ENCODE measurements at places on chromosomes 2 and 18.

DNA sequence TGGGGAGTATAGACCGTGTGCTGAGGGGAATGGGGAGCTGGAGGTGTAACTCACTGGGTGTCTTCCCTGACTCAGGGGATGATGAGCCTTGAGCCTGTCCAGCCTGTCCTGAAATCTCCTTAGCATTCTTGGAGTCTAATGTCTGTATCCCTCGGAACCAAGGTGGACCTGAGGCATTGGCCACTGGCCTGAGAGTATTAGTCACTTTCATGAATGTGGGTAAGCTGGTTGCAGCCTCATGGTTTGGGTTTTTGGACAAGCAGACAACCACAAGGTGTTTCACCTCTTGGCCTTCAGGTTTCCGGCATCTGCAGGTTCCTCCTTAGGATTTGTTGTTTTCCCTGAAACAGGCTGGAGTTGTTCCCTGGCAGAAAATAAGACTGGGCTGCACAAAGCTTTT, 63.2 kb downstream of the PRKCE start:
- no peak for DNase-seq

DNA sequence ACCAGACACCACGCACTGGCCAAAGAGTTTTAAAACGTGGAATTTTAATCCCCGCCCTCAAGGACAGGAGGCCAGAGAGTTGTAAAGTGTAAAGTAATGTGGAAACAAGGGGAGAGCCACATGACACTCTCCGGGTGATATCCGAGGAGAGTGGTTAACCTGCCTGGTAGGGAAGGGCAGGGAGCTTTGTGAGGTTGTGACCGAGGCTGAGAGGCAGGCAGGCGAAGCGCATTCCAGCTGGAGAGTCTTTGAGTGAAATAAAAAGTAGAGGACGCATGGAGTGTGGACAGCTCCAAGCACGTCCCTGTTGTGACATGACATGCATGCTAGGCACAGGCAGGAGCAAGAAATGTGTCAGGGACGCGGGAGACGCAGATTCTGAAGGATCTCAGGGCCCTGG, 539.5 kb downstream of the RNF144A start:
- DNase-seq, result no peak

- DNase-seq, result no peak
Observed at GRCh38 chr2:98157557-98157956, 70.6 kb downstream of the VWA3B start.

DNA sequence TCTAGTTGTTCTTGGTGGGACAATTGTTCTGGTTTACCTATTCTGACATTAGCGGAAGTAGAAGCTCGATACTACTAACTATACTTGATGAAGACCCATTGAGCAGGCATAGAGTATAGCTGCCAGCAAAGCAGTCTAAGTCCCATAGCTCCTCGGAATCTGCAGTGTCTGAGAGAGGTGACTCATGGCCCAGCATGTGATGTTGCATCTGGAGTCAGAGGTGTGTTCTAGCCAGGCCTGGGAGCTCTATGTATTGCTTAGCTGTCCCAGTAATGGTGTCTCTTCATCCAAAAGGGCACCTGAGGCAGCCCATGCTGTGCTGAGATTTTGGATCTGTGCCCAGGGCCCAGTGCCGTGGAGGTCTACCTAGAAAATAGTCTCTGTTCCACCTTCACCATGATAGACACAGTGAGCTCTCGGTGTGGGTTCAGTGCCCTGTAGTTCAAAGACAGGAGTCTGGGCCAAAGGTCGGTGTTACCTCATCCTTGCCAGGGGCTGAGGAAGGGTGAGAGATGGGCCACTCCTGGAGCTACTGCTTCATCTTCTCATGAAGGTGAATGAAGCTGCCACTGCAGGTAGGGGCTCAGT, 47.3 kb downstream of the MEX3C start:
- peak; percentile 26 for DNase-seq

DNA sequence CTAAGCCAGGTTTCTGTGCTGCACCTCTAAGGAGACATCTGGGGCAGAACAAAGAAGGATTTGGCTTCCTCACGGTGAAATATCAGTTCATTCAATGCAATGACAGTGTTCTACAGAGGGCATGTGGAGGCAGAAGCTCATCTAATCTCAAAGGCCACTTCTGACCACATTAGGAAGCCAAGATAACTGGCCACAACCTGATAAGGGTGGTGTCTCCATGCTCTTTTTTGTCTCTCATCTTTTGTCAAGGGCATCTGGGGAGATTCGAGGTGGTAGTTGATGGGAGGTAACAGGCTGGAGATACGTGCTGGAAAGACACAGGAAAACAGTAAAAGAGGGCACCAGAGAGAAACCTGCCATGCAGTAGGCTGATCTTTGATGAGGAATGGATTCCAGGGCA, 303.9 kb downstream of the LRATD1 start:
- DNase-seq, result no peak

- DNase-seq, result no peak
Observed at GRCh38 chr2:67082813-67083212, 314.3 kb upstream of the ETAA1 start.

DNA sequence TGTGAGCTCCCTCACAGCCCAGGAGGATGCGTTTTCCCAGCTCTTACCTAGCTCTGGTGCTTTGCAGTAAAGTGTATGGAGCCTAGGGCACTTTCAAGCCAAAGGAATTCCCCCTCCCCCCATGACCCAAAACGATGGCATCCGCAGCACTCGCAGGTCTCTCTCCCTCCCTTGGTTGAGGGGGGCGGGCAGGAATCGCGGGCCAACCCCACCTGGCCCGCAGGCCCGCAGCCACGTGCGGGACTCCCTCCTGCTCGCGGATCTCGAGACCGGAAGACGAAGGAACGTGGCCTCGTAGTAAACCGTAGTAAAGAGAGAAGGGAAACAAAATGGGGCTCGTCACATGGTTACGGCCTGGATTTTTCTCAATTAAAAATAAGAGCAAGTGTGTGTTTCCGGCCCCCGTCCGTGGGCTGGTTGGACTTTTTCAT, 8.5 kb downstream of the IRS1 start:
- no peak for DNase-seq

- DNase-seq, result no peak
Observed at GRCh38 chr2:120441351-120441700, 95.4 kb downstream of the INHBB start.

GRCh38 chr2:24123922-24124580, 782 bp downstream of the FAM228B start:
- DNase-seq, result no peak

DNA sequence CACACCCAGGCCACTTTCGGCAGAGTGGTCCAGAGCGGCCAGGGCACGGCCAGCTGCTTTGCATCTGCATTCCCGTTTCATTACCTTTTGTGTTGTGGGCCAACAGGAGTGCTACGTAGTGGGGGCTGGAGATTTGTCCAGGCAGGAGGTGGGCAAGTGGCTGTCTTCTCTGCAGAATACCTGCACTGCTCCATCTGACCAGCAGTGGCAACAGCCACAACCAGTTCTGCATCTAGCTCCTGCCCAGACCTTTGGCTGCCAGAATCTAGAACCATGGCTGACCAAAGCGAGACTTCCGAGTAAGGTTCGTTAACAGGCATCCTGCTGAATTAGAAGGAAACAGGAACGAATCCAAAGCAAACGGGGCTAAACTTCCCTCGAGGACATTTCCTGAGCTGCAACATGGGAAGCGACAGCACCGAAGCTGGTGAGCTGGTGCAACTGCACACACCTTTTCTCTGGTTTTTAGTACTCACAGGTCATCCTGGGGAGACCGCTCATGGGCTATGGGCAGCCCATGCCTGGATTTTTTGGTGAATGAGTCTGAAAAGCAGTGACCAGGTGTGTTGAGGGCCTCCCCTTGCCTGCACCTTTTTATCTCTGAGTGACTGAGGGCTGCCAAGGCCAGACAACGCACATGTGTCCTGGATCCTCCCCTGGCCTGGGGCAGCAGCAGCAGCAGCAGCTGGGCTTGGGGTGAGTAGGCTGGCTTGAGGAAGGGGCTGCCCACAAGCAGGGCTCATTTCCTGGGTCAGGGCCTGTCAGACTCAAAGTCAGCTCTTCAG, 10.5 kb downstream of the GDF7 start:
- no peak for DNase-seq

- DNase-seq, result no peak
Observed at GRCh38 chr2:173963323-173963816, 1.8 kb downstream of the SP3 start.

GRCh38 chr2:231900486-231900942, 25.7 kb downstream of the NPPC start:
- peak; percentile 87 for DNase-seq

- DNase-seq, result no peak
Observed at GRCh38 chr2:207046724-207047123, 107.4 kb downstream of the CPO start.

DNA sequence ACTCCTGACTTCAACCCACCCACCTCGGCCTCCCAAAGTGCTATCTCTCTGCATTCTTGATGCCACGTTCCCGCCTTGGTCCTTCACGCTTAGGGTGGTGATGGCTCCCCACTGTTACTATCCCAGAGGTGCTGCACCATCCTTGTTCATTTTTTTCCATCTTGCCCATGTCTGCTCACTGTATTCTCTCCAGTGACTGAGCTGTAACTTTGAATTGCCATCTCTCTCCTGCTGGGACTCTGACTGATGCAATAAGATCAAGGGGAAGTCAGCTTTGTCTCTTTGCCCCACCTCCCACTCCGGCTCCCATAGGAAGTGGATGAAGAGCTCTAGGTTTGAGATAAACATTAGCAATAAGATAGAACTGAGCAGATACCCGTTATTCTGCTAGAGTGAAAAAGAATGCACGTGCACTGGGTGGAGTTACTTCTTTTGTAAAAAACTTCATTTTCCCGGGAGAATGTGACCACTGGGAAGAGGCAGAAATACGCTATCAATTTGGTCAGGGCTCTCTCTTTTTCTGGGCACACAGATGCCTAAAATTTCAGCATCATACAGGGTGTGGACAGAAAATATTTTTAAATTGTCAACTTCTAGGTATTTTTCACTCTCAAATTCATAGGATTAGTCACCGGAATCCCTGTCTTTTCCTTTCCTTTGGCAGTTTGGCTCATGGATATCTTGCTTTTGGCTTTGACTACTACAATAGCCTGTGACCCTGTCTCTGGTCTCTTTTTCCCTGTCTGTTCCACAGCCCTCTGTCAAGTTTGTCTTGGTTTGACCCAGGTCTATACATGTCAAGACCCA, 105.4 kb downstream of the POLR1A start:
- no peak for DNase-seq

GRCh38 chr2:37920570-37920969, 4.5 kb upstream of the RMDN2 start:
- no peak for DNase-seq

DNA sequence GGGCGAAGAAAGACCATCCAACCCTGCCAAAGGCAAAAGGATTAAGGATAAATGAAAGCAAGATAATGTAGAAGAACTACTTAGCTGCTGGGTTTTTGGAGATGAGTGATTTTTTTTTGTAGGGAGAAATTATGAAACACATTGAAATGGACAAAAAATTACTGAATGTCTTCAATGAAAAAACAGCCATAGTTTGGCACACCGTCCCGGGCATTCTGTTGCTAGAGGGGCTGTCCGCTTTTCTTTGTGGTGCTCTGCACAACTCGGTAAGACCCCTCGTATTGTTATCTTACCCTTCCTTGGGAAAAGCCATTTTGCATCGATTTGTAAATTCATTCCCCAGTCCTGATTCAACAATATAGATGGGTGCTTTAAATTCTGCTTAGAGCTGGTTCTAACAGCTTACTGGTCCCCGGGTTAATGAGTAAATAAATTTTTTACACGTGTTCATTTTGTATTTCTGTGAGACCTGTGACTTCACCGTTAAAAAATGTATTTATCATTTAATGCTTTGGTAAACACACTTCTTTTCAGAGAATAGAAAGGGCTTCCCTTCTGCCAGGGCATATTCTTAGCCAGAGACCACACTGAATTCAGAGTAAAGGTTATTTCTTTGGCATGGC, 912 bp upstream of the LAPTM4A start:
- DNase-seq, result no peak

- no peak for DNase-seq
Observed at GRCh38 chr18:42614619-42615293, 500.7 kb downstream of the RIT2 start.

DNA sequence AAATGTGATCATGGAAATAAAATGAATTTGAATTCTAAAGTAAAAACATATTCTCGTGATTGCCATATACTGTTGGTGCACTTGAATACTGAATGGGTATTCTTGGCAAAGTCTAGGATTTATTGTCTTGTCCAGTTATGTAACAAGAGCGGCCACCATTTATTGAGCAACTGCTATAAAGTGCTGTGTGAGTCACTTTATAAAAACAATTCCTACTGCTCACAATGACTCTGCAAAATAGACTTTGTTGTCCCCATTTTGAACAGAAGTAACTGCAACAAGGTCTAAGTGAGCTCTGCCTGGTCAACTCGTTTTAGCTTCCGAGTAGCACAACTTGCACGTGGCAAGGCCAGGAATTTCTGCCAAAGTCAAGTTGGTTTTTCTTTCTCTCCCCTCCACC, 995.6 kb upstream of the FANCL start:
- no peak for DNase-seq

GRCh38 chr18:8107426-8107825, 501.8 kb upstream of the RAB12 start:
- DNase-seq, result no peak

DNA sequence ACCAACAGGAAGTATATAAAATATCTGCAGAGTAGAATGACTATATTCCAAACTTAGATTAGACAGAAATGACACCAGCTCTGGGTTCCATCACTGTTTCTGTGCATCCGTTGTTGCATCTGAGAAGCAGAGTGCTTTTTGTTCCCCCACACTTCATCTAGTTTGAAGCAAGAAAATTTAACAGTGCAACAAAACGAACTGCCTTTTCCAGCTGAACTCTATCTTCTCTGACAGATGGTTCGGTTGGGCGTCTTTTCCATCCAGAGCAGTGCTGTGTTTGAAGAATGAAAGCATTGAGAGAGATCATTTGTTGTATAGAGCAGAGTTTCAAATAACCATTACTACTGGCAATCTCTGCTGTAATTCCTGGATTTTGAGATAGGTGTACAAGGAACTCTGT, 757.5 kb downstream of the DPP10 start:
- DNase-seq, result no peak

DNA sequence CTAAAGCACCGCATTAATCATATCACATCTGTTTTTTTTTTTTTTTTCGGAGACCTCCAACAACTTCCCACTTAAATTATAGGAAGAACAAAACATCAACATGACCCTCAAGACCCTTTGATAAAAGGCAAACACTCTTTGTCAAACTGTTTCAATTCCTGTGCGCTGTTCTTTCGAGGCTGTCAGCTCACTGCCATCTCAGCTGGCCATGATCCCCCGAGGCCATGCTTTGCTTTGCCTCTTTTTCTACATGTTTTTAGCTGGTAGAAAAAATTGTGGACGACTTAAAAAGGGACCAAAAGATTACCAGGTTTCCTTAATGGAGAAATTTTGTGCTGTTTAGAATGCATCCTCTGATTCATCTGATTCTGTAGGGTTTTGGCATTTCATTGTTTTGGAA, 138.2 kb downstream of the DPP10 start:
- DNase-seq, result no peak

DNA sequence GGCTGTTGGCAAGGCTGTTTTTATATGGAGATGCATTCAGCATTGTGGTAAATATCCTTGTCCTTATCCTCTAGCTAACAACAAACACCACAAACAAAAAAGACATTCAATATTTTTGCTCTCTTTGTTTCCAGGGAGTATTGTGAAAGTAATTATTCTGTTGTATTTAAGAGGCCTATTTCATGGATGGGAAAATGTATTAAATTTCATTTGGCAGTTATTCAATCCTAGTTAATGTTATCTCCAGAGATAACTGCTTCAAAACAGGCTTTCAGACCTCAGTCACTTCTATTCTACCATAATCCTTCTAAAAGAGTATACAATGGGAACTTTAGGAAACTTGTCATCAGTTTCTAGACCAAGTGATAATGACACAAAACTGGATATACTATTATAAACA, 280.5 kb upstream of the CCDC68 start:
- DNase-seq, result no peak

- no peak for DNase-seq
Observed at GRCh38 chr2:10073706-10074105, 6.5 kb downstream of the CYS1 start.

All from HuH-7 (cell line).